Brain (organoid and tissue), 16 donors: ENCODE measurements at places on chromosomes 11 and 22.

GRCh38 chr22:20254975-20255946 lies 12.9 kb downstream of the RTN4R start:
- no peak for DNase-seq

- no peak for DNase-seq
These were observed 32.4 kb upstream of the XBP1 start for GRCh38 chr22:28832731-28833130.

DNA sequence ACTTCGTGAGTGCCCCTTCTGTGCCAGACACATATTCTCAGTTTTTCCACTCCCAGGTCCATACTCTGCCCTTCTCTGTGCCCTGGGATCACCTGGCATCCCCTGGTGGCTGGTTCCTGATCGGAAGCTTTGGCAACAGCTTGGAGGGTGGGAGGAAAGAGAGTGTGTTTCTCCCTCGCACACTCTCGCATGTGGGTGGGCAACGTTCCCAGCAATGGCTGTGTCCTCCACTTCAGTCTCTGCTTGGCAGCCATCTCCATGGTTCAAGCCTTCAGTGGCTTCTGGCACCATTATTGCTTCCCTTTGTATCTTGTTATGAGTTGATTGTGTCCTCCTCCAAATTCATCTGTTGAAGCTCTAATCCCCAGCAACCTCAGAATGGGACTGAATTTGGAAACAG lies 342.7 kb upstream of the SYN3 start:
- no peak for DNase-seq

DNA sequence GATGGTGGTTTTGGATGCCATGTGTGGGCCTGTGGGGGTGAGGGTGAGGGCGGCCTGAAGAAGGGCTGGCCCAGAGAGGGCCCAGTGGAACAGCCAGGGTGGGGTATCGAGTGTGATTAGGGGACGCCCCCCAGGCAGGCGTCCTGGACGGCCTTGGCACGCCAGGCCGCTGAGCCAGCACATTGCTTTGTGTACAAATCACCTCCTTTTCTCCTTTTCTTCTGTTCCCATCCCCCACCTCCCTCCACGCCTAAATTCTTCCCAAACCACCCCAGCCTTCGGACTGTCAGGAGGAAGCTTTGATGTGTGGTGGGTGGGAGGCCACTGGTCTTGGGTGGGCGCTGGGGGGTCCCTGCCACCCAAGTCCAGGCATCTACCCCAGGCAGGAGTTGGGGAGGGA lies 7.8 kb upstream of the CD248 start:
- DNase-seq = no peak

DNA sequence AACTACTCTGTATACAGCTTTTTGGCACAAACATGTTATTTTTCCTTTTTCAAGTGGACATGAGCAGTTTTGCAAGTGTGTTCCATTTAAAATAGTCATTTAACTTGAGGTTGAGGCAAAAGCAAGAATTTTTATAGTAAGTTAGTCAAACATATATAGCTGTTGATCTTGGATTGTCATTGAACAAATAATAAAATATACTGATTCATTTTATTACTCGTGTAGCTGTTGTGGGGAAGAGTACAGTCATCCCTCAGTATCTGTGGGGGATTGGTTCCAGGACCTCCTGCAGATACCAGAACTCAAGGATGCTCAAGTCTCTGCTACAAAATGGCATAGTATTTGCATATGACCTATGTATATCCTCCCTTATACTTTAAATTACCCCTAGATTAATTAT lies 45.3 kb downstream of the EXT2 start:
- no peak for DNase-seq

- DNase-seq = no peak
These were observed 404.4 kb downstream of the KCNA4 start for GRCh38 chr11:29612423-29612822.

DNA sequence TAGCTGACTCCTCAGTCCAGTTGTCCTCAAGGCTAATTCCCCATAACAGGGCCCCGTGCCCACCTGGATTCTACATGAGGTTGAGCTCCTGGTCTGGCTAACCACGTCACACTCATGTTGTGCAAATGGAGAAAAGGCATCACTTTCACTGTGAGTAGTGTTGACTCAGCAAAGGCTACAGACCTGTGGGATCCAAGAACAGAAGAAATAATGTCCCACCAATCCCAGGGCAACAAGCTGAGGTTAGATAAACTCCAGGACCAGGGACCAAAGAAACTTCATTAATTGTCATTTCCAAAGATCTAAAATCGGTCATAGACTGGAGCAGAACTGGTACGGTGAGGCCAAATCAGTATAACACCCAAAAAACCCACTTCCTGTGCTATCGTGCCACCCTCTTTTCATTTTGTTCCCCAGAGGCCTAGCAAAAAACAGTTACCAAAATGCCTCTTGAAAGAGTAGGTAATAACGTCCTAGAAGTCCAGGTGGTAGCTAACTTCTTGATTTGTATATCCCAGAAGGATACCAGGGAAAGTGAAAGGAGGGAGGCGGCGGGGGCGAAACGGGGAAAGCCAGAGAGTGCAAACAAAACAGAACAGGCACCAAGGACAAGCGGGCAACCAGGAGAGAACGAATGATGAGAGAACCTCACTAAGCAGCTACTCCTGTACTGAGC lies 1.4 kb downstream of the PCSK7 start:
- no peak for DNase-seq

DNA sequence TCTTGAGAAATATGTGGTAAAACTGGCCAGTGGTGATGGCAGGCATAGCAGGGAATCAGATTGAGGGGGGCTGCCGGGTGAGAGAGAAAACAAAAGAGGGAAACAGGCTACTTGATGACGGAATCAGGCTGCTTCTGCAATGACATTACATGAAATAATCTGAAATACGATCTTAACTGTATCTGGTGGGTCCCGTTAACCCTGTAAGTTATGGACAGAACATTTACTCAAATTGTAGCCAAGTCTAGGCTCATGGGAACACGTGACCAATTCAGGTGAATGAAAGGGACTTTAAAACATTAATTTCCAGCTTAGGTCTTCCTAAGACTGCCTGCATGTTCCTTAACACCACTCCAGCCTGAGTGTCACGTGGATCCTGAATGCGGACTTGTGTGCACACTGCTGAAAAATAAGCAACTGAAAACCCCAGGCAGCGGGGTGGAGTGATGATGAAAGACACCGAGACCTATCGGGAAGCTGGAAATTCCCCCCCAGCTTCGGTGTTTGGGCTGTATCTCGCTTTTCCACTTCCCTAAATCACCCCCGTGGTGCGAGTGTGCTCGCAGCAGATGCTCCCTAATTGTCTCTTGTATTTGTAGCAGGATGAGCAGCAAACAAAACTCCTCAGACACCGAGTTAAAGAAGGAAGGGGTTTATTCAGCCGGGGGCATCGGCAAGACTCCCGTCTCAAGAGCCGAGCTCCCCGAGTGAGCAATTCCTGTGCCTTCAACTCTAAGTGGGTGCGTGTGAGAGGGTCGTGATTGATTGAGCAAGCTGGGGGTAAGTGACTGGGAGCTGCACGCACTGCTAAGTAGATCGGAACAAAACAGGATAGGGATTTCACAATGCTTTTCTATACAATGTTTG lies 145.0 kb upstream of the GRK3 start:
- peak; percentile 67 for DNase-seq

GRCh38 chr22:23692598-23693291 lies 1.9 kb downstream of the RGL4 start:
- DNase-seq = no peak

GRCh38 chr22:30079952-30080533 lies at the start of gene HORMAD2:
Gene HORMAD2, plus strand, starts transcription at chr22:30080464. Its CDS starts 13,489 bp downstream, at chr22:30093953.
- DNase-seq = peak; percentile 80

GRCh38 chr11:114275280-114275679 lies 20.9 kb upstream of the NNMT start:
- no peak for DNase-seq

- no peak for DNase-seq
These were observed 5.5 kb upstream of the APOA1 start for GRCh38 chr11:116842909-116843308.

DNA sequence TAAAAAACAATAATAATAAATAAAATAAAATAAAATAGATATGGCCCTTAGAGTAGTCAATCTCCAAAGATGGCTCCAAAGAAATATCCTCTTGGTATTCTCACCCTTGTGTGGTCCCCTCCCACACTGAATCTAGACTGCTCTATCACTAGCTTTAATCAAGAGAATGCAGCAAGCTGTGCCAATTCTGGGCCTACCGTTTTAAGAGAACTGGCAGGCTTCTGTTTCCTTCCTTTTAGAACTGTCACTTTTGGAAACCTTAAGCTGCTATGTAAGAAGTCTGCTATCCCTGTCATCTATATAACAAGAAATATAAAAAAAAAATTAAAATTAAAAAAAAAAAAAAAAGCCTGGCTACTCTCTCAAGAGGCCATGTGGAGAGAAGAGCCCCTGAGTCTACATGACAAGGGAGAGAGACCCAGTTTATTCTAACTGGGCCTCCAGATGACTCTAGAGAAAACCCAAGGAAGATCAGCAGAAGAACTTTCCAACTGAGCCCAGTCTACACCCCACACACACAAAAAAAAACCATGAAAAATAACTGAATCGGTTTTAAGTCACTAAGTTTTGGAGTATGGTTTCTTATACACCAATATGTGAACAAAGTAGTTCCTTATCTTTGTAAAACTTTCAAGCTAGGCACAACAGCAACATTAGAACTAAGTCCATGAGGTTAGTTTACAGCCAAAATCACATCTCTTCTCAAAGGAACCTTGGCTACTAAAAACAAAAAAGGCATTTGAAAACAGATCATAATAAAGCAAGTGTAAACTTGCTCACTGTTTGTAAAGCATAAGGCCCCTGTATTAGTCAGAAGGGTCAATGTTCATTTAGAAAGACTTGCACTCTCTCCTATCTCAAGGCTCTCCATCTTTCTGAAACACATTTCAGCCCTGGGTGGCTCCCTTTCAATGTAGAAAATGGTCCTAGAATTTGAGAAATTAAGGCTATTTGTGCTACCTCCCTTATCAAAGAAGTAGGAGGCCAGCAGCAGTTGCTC lies 67.3 kb downstream of the AMBRA1 start:
- DNase-seq = peak; percentile 84

- peak; percentile 47 for DNase-seq
These were observed 39.2 kb upstream of the SLC36A4 start for GRCh38 chr11:93236741-93237675.

DNA sequence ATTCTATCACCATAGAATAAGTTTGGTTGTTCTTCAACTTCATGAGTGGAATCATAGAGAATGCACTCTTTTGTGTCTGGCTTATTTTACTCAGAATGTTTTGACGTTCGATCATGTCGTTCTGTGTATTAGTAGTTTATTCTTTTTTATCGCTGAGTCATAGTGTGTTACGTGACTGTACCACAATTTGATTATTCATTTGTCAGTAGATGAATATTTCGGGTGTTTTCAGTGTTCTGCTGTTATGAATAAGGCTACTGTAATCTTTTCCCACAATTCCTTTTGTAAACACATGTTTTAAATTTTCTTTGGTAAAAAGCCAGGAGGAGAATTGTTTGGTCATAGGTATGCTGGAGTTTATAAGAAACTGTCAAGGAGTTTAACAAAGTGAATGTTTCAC lies 279.9 kb upstream of the B3GAT1 start:
- no peak for DNase-seq

DNA sequence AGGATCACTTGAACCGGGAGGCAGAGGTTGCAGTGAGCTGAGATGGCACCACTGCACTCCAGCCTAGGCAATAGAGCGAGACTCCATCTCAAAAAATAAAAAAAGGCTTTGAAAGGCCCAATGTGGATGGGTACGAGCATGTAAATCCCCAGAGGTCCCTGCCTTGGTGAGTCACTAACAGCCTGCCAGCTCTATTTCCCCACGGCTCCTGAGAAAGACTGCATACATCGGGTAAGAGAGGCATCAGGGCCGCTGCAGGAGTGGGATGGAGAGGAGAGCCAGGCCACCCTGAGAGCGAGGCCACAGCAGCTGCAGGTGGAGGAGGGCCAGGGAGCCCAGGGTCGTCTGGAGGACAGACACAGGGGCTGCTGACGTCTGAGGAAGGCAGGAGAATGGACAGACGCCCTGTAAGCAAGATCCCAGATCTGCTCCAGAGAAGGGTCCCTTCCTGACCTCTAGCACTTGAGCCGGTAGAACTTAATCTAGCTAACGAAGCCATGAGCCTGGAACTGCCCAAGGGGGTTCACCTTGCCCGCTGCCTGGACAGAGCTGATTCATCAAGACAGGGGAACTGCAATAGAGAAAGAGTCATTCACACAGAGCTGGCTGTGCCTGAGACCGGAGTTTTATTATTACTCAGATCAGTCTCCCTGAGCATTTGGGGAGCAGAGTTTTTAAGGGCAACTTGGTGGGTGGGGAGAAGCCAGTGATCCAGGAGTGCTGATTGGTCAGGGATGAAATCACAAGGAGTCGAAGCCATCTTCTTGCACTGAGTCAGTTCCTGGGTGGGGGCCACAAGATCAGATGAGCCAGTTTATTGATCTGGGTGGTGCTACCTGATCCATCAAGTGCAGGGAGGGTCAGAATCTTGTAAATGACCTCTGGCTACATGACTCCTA lies 5.1 kb upstream of the KRTAP5-9 start:
- DNase-seq = no peak

DNA sequence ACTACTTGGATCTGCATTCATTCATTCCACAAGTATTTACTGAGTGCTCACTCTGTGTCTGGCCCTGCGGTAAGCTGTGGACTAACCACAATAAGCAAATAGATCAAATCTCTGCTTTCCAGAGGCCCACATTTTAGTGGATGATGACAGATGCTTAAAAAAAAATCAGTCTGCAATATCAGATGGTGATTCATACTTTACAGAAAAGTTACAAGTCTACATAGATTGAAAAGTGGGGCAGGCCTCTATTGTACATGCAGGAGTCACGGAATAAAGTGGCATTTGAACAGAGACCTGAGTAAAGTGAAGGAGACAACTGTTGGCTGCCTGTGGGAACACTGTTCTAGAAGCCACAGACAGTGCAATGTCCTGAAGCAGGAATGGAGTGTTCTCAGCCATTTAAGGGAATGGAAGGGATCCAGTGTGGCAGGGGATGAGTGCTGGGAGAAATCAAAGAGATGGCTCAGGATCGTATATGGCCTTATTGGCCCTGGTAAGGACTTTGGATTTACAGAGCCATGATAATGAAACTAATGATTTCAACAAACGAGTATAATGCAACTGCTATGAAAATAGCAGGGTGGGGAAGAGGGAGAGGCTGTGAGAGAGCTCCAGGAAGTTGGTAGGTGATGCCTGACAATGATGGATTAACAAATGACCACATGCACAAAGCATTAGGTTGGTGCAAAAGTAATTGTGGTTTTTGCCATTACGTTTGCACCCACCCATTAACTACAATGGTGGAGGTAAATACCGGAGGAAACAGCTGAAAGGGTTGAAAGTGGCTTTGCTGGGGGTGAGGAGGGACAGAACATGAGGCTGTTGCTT lies 31.1 kb downstream of the TMEM45B start:
- no peak for DNase-seq

- DNase-seq = no peak
These were observed 17.2 kb downstream of the POLR3H start for GRCh38 chr22:41526830-41527799.

GRCh38 chr11:4480577-4481239 lies 1.7 kb upstream of the OR52K1 start:
- no peak for DNase-seq

- DNase-seq = peak; percentile 93
These were observed 5.2 kb upstream of the GCAT start for GRCh38 chr22:37802310-37803194.

- no peak for DNase-seq
These were observed 202.4 kb downstream of the SOX6 start for GRCh38 chr11:16153951-16154350.
